ENCODE measurements at places on chromosomes 1 and 21.

- DNase-seq = no peak
Measured at GRCh38 chr1:47582891-47583608, 145.2 kb downstream of the FOXD2 start.

GRCh38 chr1:201007481-201007880, 16.0 kb downstream of the KIF21B start:
- DNase-seq = no peak

- DNase-seq = no peak
Measured at GRCh38 chr1:79549201-79549600, 542.7 kb upstream of the ADGRL4 start.

DNA sequence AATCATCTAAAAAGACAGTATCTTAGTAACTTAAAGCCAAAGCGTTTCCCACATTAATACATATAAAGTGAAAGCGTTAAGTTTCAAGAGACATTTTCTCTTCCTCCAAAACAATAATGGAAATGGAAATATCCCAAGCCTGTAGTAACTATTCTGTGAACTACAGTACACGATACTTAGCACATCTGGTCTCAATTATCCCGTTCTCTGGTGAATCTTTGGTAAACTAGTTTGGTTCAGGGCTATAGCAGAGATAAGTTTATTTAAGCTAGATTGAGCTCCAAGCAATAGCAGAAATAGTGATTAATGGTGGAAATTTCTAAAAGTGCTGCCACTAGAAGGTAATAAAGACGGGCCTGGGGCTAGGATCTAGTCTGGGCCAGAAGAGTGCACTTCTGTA, 55.2 kb downstream of the PCNX2 start:
- DNase-seq = no peak

DNA sequence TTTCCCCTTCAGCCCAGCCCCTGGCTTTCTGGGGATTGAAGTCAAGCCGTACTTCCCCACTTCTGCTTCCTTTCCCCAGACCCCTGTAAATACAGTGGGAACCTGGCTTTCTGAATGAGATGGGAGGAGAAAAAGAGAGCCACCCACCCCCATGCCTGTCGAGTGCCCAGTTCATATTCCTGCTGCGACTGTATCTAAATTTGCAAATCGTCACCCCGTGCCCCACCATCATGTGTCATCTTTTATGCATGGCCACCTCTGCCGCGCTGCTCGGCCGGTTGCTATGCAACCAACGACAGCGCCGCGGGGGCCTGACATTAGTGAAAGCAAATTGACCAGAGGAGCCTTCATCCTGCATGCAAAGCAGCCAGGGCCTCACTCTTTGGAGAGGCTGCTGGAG, 143.0 kb downstream of the ELAVL4 start:
- no peak for DNase-seq

- DNase-seq = no peak
Measured at GRCh38 chr1:207887542-207888201, 23.3 kb downstream of the CD34 start.

All from activated CD4-positive, alpha-beta T cell treated with anti-CD3 and anti-CD28 coated beads for 24 hours (primary cell).